Liver (tissue), 10 donors: ENCODE measurements at places on chromosomes 12 and 14.

DNA sequence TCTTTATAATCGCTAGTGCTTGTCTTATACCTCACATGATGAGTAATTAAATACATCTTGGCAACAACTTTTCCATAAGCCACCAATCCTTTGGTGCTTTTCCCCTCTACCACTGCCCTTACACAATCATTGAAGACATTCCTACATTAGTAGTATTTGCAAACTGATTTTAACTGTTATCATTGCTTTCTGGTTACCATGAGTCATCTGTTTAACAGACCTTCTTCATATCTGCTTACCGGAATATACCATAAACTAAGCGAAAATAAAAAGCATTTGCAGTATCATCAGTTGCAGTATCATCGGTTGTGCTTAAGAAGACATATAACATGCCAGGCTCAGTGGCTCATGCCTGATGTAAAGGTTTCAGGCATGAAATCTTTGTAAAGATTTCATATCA lies 54.8 kb upstream of the PLEKHA5 start:
- DNase-seq, result no peak

GRCh38 chr14:39217214-39217879 lies 16.4 kb upstream of the MIA2 start:
- DNase-seq, result no peak

DNA sequence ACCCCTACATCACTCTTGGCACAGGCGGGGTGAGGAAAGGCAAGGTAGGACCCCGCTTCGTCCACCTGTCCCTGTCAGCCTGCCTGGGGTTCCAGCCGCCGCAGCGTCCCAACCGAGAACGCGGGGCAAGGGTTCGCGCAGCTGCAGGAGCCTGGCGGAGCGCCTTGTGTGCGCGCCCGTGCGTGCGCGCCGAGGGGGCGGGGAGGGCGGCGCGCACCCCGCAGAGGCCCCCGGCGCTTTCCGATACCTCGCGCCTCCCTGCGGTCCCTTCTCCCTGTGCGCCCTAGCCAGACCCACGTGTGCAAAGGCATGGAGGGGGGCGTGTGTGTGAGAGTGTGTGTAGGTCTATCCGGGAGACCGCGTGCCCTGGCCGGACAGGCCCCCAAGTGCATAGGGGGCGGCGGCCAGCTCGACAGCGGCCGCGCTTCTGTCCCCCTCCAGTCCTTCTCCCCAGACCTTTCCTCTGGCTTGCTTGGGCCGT lies 122.4 kb downstream of the TSPAN9 start:
- DNase-seq, result no peak

GRCh38 chr12:25497021-25497420 lies 56.1 kb downstream of the LMNTD1 start:
- DNase-seq, result no peak

GRCh38 chr14:70726651-70727375 lies 82.5 kb downstream of the MAP3K9 start:
- DNase-seq, result no peak

DNA sequence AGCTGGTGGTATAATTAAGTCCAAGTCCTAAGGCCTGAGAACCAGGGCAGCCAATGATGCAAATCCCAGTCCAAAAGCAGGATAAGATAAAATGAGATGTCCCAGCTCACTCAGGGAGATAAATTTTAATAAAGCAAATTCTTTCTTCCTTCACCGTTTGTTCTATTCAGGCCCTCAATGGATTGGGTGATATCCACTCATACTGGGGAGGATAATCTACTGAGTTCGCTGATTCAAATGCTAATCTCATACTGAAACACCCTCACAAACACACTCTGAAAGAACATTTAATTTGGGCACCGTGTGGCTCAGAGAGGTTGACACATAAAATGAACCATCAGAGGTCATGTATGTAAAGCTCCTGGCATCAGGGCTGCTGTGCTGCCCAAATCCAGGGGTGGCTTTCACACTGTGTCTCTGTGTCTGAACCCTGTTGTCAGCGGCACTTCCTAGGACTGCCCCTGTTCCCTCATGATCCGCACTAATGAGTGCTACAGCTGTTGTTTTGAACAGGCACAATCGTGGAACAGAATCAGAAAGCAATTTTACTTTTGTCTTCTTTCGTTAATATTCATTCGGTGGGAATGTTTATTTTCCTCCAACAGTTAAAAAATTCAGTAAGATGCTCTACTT lies 428.5 kb upstream of the FBXO33 start:
- DNase-seq, result no peak

DNA sequence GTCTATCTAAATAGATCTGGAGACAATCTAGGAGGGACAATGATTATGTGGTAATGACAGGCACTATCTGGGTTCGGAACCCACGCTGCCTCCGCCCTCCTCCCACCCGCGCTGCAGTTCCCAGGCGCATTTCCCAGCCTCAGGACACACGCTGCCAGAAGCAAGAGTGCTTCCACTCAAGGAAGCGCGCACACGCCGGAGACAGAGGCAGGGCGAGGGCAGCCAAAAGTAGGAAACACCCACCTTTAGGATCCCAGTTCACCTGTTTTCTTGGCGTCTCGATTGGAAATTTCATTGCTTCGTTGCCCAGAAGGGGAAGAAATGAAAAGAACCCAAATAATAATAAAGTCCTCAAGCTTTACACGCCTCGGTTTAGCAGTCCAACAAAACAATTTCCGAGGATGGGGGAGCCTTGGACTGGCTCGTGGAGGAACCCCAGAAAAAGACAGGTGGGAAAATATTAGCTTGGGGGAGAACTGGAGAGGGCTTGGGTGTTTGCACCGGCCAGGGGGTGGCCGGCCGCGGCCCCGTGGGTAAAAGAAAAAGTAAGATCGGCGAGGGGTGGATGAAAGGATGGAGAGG lies 474 bp downstream of the KCNK10 start:
- no peak for DNase-seq

DNA sequence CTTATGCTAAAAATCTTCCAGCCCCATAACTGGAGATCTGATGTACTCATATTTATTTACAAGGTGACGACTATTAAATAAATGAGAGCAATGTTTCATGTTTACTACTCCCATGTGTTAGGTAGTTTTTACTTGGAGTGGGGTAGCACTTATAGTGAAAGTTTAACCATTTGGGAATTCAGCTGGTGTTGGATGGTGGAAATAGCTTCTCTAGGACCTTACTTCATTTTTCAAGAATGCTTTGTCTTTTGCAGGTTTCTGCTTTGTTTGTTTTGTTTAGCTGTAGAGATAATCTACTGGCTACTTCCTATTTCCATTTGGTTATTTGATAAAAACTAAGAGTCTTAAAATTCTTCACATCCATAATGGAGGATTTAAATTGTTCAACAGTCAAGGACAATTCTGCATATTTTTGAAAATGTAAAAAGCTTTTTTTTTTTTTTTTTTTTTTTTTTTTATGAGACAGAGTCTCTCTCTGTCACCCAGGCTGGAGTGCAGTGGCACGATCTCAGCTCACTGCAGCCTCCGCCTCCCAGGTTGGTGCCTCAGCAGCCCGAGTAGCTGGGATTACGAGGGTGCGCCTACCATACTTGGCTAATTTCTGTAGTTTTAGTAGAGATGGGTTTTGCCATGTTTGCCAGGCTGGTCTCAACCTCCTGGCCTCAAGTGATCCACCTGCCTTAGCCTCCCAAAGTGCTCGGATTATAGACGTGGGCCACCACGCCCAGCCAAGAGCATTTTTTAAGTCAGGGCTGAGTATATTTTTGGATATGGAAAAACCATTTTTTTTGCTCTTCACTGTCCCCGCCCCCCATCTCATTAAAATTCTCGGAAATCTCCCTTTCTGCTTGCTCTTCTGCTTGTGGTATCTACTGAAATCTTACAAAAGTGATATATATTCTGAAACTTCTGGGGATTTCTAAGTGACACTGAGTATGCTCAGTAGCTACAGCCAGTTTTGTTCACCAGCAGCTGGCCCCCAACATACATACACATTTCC lies 1.4 kb upstream of the ABCD2 start:
- DNase-seq, result no peak

DNA sequence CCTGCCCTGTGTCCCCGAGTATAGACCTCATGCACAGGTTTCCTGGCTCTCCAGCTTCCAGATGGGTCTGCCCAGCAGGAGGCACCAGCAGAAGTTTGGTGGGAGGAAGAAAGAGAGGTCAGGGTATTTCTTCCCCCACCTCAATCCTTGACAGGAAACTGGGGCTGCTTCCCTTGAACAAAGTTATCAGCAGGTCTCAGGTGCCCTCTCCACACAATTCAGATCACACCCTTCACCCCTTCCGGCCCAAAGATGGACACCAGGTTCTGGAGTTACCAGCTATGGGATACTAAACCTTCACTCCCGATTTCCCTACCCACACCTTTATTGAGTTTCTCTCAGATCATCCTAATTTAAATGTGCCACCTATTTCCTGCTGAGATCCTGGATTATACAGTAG lies 1.2 kb downstream of the SART3 start:
- DNase-seq, result no peak

DNA sequence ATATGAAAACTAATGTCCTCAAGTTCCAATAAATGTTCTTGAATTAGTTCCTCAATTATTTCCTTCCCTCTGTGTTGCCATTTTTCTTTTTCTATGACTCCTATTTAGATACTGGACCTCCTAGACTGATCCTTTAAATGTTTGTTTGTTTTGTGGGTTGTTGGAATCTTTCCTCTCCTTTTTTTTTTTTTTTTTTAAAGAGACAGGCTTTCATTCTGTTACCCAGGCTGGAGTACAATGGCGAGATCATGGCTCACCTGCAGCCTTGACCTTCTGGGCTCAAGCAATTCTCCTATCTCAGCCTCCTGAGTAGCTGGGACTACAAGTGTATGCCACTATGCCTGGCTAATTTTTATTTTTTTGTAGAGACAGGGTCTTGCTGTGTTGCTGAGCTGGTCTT lies 9.6 kb downstream of the PRKAG1 start:
- DNase-seq, result no peak

DNA sequence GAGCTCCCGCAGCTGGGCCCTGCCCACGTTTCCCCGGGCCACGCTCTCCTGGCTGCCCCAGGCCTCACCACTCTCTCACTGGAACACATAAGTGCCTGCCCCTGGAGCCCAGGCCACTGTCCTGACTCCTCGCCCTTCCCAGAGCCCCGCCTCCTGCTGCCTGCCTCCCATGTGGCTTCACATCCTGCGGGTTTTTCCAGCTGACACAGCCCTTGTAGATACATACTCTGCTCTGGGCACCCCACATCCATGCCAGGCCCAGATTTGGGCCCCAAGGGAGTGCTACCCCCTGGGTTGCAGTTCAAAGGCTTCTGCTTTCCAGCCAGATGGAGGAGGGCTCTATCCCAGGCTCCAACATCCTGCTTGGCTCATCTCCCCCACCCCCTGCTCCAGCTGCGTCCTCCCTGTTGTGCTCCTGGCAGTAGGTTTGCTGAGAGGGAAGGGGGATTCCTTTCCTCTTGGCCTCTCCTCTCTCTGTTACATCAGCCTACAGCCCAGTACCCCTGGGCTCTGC lies 60.1 kb downstream of the TSPAN9 start:
- DNase-seq, result no peak

- DNase-seq, result no peak
Observed at GRCh38 chr12:90098132-90098779, 389.6 kb upstream of the ATP2B1 start.

DNA sequence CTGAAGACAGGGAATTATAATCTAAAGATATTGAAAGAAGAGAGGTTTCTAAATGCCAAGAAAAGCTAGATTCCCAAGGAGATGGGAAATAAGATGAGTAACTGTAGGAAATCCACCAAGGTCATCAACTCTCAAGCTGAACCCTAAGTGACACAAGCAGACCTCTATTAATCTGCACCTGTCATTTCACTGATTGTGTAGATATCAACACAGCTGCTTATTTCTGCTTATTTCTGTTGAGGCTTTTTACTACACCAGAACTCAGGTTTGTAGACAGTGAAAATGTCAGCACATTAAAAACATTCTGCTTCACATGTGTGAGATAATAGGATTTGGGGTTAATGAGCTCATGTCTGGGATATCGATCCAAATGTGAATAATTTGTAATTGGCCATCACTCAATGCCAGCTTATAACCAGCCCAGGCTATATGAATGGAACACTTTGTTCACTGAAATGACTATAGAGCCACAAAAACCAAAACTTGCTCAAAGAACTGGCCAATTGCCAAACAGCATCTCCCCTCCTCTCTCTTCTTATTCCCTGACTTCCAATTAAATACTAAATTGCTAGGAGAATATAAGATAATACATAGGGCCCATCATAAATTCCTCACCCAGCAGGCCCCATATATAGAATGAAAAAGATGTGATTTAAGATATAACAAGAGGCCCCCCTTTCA lies 188.7 kb upstream of the ARID2 start:
- no peak for DNase-seq
